ENCODE measurements at places on chromosomes 16 and 17. TPM values are rescaled to one million over a fixed set of nuclear protein-coding genes. Genes with fewer than 3 reads are reported as not detected.

Gene ENPP7
- total RNA-seq, result not detected

DNA sequence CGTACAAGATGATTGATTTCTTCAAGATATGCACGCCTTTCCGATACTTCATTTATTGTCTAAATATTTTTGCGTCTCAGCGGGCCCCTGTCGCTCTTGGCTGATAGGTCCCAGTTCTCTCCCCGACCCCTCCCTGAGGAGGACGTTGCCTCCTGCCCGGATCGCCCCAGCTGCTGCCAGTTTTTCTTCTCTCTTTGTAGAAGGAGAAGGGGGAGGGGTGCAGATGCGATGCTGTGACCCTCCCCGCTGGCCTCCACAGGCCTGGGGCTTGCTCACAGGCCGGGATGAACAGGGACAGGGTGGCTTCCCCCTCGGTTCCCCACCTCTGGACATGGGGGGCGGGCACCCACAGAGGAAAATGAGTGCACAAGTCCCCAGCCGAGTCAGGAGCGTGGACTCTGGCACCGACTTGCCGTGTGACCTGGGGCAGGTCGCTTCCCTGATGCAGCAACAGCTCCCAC lies 53.6 kb upstream of the ZC3H18 start:
- no peak for DNase-seq

DNA sequence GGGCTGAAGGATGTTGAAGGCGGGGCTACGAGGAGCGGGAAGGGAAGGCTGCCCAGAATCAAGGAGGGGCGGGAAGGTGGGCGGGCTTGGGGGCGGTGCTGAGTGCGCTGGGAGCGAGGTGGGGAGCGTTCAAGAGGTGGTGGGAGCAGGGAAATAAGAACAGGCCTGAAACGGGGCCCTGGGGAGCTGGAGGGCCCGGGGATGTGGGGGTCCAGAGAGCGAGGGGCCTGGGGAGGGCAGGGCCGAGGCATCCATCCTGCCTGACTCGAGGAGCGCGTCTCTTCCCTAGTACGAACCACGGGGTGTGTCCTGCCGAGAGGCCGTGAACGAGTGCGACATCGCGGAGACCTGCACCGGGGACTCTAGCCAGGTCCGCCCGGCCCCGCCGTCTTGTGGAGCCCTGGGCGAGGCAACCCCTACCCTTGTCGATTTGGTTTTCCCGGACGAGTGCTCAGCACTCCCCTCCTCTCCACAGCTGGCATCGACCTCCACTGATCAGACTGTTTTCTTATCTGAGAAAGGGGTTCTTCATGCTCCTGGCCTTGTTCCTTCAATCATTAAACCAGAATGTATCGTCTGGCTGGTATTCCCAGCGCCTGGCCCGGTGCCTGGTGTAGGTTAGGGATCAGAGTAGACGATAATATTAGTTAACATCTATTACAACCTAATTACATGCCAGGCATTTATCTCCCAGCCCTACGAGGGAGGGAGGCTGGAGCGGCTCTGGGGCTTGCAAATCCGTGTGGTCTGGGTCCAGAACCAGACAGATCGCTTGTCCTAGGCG lies 17.2 kb downstream of the ADAM11 start:
- no peak for DNase-seq

DNA sequence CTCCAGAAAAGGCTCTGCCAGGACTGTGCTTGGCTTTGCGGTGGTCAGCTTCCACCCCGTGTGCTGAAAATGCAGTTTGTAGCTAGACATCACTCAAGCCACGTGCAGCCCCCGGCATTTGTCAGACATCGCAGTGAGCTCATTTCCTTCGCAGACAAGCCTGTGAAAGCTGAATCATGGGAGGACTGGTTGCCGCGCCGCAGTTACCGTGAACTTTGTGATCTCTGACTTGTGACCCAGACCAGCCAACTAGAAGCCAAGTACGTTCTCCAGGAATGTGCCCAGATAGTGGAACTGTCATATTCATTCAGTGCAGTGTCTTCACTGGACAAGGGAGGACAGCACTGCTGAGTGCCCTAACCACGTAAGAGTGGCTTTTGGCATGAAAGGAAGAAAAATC lies 58.1 kb downstream of the NDE1 start:
- DNase-seq, result no peak

- no peak for DNase-seq
These were observed 30.1 kb downstream of the VAC14 start for GRCh38 chr16:70770626-70771552.

GRCh38 chr16:4696905-4697847 lies 3.8 kb downstream of the NUDT16L1 start:
- no peak for DNase-seq

DNA sequence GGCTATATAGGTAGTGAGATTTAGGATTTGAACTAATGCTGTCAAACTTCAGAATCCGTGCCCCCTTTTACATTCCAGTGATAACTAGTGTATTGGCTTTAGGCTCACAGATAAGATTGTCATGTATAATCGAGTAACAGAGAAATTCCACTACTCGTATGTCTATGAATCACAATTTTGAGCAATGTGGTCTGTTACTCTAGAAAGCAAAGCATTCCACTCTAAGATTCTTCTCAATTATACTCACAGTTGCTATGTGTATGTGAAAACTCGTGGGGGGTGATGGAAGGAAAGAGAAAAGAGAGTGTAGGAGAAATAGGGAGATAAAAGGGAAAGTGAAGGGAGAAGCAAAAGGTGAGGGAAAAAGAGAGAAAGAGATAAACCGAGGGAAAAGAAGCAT lies 1175.1 kb upstream of the GOT2 start:
- DNase-seq, result no peak

- DNase-seq, result no peak
These were observed 83.1 kb downstream of the RTN4RL1 start for GRCh38 chr17:1942066-1942365.

DNA sequence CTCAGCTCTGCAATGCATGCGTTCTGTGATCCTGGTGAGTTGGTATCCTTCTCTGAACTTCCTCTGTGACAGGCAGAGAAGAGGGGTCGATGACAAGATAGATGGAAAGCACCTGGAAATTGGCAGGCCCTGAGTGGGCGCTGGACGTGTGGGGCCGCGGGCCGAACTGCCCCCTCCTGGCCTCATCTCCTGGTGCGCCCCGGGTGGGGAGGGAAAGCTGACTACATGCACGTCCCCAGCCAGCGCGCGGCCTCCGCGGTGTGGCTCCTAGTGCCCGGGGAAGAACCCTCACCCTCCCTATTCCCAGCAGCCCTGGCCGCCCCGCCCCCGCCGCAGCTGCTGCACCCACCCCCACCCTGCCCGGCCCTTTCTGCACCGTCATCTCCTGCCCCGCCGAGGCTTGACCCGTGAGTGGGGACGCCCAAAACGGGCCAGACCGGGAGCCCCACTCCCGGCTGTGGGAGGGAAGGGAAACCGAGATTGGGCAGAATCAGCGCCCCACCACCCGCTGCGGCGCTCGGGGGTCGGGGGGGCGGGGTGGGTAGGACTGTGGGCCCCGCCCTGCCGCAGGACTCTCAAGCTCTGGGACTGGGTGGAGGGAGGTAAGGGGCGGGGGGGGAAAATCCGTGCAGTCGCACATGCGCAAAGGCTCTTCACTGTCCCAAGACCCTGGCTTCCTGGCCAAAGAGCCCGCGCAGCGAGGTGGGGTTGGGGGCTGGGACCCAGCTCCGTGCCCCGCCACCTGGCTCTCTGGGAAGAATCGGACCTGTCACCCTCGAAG lies at the start of gene NOL3:
NOL3 (plus strand) TSS at position 371 of the 781 bp plus-strand sequence.
- DNase-seq, result peak; percentile 91

DNA sequence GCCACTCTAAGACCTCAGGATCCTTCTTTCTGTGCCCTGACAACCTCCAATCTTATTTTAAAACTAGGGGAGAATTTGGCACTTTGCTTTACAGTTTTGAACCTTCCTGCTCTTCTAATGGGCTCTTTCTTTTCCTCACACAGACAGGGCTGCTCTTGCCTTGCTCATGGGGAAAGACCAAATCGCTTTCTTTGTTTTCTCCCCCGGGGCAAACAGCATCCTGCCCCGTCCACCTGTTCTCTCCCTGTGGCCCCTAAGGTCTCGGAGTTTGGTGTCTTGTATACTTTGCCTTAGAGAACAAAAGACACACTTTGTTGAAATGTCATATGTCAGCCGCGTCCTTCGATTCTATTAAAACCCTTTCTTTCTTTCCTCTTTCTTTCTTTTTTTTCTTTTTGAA lies 306.7 kb upstream of the SALL1 start:
- no peak for DNase-seq

- peak; percentile 61 for DNase-seq
These were observed 10.7 kb downstream of the MSRB1 start for GRCh38 chr16:1932050-1933028.
